ENCODE measurements at places on chromosomes 16 and 17.

DNA sequence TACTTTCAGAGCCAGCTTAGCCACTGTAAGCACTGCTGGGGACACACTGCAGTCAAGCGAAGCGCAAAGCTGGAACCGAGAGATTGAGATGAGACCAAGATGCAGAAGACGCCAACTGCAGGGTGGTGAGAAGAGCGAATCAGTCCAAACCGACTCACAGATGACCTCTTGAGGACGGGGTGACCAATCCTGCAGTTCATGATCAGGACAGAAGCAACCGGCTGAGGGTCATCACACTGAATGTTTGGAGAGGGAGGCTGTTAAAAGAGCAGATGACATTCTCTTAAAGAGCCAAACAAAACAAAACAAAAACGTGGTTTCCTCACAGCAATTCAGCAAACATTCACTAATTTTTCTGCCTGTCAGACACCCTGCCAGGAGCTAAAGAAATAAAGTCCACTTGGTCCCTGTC is 8.5 kb downstream of the HASPIN start:
- DNase-seq, result no peak

DNA sequence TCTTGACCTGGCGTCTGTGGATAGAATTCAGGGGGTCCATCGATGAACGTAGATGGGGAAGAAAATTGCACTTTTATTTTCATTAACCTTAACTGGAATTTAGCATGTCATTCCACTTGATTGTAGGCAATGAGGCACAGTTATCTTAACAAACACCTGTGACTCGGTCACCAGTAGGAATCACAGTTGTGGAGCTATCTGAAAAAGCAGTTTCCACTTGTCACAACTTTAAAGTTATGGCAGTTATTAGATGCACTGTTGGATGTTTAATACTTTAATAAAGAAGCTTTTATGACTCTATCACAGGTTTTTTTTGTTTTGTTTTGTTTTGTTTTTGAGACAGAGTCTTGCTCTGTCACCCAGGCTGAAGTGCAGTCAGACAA is 83.7 kb upstream of the LGALS9 start:
- no peak for DNase-seq

DNA sequence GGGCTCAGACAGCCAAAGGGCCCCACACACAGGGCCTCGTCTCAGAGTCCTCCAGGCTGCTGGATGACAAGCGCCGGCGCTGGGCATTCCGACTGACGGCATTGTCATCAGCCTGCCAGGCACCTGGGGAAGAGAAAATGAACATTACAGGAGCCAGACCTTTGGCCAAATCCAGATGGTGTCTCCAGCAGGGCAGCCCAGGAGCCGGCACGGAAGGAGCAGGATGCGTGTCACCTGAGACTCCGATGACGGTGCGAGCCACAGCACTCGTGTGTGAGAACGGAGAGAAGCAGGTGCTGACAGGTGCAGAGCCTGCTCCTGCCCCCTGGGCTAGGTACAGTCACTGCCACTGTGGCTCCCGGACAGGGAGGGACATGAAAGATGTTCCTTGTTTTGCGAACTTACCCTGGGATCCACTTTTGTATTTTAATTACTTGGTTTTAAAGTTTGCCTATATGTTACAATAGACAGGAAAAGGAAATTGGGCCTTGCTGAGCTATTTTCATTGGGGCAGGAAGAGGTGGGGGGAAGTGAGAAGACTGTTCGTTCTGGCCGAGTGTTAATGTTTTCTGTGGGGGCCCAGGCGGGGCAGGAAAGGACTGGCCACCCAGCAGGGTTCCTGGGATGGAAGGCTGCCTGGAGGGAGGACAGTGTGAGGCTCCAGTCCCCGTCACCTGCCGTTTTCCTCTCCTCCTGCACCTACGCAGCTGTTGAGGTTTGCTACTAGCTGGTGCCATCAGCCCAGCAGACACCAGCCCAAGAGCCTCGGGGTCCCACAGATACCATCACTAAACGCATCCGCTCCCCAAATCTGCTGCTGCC is 4.4 kb upstream of the FOXJ1 start:
- DNase-seq, result peak; percentile 80

GRCh38 chr17:72943826-72944689 is 148.4 kb downstream of the SLC39A11 start:
- DNase-seq, result no peak

DNA sequence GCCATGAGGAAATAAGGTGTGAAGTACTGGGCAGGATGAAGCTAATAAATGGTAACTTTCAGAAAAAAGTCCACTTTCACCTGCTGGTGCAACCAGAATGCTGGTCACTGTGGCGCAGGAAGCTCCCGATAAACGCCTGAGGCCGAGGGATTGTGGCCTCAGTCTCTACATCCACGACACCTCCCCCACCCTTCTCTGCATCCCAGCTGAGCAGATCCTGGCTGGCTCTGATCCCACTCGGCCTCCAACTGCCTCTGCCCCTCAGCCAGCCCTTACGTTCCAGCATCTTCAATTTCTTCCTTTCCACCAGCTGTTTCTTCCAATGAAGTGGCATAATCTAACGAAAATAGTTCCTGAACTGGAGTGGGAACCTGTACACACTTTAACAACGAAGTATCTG is 49.5 kb downstream of the COX4I1 start:
- no peak for DNase-seq

GRCh38 chr17:27378482-27379175 is 77.6 kb upstream of the KSR1 start:
- no peak for DNase-seq

DNA sequence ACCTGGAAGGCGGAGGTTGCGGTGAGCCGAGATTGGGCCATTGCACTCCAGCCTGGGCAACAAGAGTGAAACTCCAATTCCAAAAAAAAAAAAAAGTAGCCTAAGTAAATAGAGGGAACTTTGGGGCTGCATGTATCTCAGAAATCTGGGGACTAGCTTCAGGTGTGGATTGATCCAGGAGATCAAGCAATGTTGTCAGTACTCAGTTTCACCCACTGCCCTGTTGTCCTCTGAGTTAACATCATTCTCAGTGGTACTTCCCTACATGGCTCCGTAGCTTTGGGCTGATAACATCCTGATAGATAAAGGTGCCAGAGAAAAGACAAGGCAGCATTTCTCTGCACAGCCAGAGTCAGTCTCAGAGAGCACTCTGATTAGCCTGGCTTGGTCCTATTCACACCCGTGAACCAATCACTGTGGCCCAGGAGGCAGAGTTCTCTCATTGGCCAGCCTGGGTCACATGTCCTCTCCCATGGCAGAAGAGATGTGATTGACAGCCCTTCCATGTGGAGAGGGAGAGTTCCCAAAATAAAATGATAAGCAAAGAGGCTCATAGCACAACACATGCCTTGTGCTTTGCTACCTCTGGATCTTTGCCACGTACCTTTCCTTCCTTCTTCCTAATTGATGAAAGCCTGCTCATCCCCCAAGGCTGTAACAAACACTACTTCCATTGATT is 99.6 kb downstream of the ABCC1 start:
- no peak for DNase-seq

- DNase-seq, result no peak
These were observed 6.0 kb upstream of the SLC16A3 start for GRCh38 chr17:82222816-82223215.

- DNase-seq, result no peak
These were observed 9.3 kb downstream of the AANAT start for GRCh38 chr17:76476736-76477135.

GRCh38 chr16:88880226-88881006 is 14.0 kb upstream of the PABPN1L start:
- no peak for DNase-seq

DNA sequence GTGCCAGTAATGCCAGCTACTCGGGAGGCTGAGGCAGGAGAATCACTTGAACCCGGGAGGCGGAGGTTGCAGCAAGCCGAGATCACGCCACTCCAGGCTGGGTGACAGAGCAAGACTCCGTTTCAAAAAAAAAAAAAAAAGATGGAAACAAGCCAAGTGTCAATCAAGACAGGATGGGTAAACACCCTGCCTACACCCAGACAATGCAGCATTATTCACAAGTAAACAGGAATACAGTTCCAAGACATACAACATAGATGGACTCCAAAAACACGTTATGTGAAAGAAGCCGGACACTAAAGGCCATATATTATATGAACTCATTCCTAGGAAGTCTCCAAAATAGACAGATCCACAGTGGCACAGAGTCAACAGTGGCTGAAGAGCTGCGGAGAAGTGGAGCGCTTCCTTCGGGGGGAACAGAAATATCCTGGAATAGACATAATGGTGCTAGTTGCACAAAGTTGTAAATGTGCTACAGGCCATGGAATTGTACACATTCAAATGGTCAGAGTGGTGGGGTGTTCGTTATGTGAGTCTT is 33.9 kb downstream of the ANKRD11 start:
- no peak for DNase-seq

- DNase-seq, result no peak
These were observed 7.8 kb downstream of the MPG start for GRCh38 chr16:85865-86264.

DNA sequence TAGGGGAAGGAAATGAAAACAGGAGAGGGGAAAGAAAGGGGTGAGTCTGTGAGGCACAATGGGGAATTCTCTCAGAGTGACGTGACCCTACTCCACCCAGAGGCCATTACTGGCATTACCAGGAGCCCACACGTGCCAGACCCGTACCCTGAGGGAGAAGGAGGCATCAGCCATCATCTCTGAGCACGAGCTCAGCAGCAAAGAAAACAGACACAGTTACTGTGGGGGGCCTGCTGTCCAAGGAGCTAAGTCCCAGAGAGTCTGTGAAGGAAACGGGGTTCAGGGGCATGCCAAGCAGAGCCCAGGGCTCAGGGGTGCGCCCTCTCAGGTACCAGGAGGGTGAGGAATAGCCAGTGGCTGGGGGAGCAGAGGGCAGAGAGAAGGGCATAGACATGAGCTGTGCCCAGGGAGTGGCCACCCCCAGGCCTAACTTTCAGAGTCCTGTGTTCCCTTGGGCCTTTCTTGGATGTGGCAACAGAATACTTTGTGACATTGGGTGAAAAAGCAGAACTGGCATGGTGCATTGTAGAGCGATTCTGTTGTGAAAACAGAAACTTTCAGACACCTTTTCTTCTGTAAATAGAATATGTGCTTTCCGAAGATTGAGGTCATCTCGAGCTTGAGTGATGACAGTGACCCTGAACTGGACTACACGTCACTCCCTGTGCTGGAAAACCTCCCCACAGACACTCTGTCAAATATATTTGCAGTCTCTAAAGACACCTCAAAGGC is 11.3 kb downstream of the TAF1C start:
- peak; percentile 31 for DNase-seq

DNA sequence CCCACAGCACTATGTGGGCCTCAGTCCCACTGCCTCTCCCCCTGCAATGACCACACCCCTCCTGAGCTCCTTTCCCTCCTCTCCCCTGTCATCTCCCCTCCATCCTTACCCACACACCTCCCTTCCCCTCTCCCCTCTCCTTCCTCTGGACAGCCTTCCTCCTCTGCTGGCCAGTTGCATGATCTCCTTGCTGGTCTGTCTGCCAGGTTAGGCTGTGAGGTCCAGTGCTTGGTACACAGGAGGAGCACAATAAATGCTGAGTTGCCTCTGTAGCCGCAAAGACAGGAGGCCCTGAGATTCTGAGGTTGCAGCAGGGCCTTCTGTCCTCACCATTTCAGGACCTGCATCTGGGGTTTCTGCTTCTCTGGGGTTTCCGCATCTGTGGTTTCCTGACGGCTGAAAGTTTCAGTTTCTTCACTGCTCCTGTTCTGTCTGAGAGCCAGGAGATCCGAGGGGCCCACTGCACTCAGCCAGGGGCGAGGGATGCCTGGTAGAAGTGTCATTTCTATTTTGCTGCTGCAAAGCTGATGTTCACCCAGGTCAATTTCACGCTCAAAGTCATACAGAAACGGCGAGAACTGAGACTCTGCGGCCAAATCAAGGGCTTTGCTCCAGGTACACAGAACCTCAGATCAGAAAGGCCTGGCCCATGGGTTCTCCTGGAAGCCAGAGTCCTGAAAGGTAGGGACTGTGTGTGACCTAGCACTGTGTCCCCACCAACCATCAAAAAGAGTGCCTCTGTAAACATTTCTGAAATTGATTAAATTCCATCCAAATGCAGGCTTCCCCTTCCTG is 4.6 kb upstream of the SLC12A3 start:
- no peak for DNase-seq

DNA sequence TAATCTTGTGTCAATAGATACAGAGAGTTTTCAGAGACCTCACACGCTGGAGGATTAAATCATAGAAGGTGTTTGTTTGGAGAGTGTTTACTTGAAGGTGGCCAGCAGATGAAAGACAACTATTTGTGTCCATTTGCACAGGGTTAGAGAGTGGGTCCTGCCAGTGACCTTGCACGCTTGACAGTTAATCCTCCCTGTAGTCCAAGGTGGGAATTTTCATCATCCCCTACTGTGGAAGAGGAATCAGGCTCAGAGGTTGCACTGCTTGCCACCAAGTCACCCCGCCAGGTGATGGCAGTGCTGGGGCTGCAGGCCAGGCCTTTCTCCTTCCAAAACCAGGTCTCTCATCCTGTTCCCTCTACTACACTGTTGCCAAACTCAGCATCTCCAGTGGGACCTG is 12.3 kb downstream of the CDH1 start:
- DNase-seq, result no peak

DNA sequence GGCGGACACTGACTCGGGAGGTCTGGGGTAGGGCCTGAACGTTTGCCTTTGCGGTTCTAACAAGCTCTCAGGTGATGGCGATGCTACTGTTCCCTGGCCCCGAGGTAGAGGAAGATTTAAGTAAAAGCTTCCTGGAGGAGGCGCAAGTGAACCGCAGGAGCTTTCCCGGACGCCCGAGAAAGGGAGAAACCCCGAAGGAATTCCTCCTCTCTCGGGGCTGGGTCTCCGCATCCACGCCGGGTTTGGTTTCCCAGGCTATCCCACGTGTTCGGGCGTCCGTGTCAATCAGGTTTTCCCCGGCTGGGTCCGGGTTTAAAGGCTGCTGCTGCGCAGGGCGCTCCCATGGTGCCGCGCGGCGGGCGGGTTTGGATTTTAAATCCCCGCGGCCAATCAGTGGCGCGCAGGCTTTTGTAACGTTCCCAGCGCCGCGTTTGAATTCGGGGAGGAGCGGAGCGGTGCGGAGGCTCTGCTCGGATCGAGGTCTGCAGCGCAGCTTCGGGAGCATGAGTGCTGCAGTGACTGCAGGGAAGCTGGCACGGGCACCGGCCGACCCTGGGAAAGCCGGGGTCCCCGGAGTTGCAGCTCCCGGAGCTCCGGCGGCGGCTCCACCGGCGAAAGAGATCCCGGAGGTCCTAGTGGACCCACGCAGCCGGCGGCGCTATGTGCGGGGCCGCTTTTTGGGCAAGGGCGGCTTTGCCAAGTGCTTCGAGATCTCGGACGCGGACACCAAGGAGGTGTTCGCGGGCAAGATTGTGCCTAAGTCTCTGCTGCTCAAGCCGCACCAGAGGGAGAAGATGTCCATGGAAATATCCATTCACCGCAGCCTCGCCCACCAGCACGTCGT is at the start of gene PLK1:
PLK1 (plus strand) TSS at position 460 of the 844 bp plus-strand sequence; CDS start at position 504, 44 bp downstream.
- peak; percentile 89 for DNase-seq

- no peak for DNase-seq
These were observed 174.9 kb downstream of the ZFHX3 start for GRCh38 chr16:72873044-72873443.

- no peak for DNase-seq
These were observed 34.2 kb upstream of the NOS2 start for GRCh38 chr17:27834571-27834970.

GRCh38 chr17:75518201-75518600 is 1.9 kb downstream of the TSEN54 start:
- DNase-seq, result no peak

Data from NCI-H345 (cell line).